ENCODE measurements at places on chromosomes 1 and 21.
A peak's percentile ranks its signal among the peaks of the same experiment; 100 is the strongest.

DNA sequence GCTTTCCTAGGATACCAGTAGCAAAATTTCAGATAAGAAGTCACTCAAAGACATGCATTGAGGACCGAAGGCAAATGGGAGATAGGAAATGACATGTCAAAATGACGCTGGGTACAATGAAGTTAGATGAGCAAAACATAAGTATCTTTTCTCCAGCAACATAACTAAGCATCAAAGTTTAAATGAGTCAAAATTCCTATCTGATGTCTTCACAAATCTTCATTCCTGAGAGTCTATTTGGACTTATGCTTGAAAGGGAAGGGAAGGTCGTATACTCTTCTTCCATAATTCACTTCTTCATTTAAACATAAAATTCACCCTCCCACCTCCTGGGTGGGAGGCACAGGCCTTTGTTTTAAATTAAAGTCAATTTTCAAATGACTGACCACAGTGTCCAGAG lies 4.1 kb upstream of the TMEM81 start:
- DNase-seq = no peak

DNA sequence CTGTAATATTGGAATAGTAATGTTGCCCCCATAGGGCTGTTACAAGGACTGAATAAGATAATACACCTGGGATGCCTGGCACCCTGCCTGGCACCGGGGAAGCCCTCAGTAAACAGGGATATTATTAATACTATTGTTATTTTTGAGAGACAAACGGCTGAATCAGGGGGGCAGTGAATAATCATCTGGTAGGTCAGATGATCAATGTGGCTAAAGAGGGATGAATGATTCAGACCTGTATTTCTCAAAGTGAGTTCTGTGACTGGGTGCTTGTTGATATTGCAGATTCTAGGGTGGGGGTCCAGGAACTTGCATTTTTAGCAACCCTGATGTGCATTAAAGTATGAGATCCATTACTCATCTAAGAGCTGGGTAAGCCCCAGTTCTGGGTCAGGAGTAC lies 46.2 kb upstream of the BCL10 start:
- no peak for DNase-seq

DNA sequence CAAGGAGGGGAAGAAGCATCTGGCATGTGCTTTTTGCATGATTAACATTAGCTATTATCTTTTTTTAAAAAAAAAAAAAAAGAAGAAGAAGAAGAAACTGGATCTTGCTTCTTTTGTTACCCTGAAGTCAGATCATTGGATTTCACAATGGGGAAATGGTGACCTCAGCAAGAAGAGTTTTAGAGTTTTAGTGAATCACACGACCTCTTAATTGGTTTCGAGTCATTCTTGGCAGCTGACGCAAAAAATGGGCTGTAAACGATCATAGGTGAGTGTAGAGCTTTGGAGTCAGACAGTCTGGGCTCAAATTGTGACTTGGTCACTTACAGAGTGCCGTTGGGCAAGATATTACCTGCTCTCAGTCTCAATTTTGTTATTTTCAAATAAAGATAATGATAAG lies 33.3 kb upstream of the PGBD5 start:
- DNase-seq = no peak

DNA sequence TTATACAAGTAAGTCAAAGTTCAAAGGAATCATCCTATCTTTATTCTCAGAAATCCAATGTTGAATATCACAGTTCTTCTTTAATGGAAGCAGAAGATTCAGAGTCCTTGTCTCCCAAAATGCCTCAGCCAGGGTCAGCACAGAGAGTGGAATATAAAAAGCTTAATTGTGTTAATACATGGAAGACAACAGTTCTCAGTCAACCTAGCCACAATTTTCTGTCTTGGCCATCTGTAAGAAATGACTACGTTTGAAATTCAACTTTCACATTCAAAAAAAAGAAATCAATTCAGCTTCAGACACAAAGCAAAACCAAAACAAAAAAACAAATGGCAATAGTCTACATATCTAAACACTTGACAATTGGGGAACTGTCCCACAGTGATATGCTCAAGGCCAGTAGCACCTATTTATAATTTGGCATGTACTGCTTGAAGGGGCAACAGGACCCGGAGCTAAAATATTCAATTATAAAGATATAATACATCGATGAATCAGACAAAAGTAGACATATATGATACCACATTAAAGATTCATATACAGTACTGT lies 27.3 kb upstream of the GLIS1 start:
- DNase-seq = no peak

DNA sequence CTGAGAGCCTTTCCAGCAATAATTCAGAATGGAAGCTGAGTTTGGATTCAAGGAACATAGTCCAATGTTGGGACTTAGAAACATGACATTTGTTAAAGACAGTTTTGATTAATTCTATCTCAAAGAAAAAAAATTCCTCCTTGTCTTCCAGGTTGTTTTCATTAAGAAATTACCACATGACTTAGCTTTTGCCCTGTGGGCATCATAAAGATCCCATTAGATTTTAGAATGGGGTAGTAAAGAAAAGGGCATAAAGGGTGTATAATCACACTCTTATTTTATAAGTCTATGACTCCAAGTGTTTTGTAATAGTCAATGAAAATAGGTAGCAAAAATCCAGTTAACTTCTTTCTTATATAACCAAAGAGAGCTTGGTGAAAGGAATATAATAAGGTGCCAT lies 14.3 kb upstream of the PRKAA2 start:
- DNase-seq = no peak

DNA sequence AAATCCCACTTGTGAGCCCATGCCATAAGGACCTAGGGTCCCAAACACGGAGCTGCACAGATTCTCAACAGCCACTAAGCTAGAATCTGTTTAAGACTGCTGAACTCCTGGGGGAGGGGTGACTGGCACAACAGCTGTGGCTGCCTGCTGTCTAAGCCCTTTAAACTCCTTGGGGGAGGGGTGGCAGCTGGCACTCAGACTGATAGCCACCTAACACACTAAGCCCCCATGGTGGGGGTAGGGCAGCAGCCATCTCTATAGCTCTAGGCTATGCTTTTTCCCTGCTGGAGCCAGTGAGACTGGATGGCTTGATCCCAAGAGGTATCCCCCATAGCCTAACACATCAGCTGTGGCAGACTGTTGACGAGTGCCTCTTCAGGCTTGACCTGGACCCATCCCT lies 73.3 kb upstream of the FMO3 start:
- DNase-seq = no peak

DNA sequence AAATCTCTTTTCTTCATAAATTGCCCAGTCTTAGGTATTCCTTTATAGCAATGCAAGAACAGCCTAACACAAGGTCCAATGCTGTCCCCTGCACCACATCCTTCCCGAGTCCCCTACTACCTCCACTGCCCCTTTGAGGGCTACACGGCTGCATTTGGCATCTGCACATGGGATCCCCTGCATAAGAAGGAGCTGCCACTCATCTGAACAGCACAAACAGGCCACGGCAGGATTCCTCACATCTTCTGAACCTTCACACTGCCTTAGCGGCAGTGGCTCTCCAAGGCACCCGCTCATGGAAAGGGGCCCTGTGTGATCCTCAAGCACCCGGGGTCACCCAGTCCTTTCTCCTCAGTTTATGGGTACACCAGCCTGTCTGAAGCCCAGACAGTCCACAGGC lies 29.2 kb upstream of the BACE2 start:
- DNase-seq = no peak

DNA sequence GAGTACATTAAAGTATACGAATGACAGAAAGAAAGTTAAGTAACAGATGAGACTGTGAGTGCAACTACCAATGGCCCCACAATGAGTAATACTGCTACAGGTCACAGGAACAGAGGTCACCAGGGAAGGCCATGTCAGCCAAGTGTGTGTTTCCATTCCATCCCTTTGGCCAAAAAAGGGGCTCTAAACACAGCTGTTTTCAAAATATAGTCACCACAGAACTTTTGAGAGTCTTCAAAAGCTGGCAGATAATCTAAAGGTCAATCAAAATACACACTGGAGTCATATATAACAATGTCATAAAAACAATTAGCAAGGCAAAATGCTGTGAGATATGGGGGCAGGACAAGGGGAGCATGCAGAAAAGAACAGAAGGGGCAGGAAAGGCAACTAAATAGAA lies 10.2 kb downstream of the USP24 start:
- DNase-seq = no peak

GRCh38 chr21:26794597-26795411 lies 50.4 kb downstream of the ADAMTS1 start:
- no peak for DNase-seq

GRCh38 chr1:192516776-192517297 lies 58.7 kb upstream of the RGS1 start:
- no peak for DNase-seq

DNA sequence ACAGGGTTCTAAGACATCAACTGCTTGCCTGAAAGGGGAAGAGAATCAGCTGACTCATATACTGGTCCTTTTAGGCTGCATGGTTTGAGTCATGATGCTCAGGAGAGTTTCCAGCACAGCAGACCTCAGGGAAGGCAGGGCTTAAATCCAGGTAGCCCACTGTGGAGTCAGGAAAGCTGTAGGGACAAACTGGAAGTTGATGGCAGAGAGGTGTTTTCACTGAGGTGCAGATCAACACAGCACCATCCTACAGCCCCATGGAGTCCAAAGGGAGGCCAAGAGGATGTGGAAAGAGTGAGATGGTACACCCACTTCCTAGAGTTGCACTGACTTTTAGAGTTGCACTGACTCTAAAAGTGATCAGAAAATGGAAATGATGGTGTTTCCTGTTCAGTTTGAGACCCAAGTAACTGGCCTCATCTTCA lies 252.4 kb upstream of the DUSP10 start:
- DNase-seq = no peak

GRCh38 chr1:40951943-40952743 lies 27.4 kb upstream of the CTPS1 start:
- DNase-seq = peak; percentile 31

- no peak for DNase-seq
These were observed 11.1 kb upstream of the ARHGEF2 start for GRCh38 chr1:155989242-155990004.

- DNase-seq = no peak
These were observed 8.5 kb downstream of the SERTAD4 start for GRCh38 chr1:210241121-210241520.

DNA sequence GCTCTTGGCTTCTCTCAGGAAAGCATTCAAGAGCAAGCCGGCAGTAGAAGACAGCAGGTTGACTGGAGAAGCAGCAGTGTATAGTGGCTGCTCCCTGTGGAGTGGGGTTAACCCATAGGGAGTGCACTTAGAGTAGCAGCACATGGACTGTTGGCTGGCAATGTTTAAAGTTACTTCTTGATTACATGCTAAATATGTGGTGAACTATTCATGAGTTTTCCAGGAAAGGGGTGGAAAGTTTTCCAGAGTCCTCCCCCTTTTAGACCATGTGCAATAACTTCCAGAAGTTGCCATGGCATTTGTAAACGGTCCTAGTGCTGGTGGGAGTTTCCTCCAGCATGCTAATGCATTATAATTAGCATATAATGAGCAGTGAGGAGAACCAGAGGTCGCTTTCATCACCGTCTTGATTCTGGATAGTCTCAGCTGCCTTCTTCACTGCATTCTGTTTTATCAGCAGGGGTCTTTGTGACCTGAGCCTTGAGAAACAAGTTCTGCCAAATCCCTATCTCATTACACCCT lies 131.8 kb downstream of the CCDC185 start:
- no peak for DNase-seq

GRCh38 chr21:36628106-36628505 lies 70.8 kb upstream of the SIM2 start:
- DNase-seq = no peak

- DNase-seq = no peak
These were observed 3.6 kb upstream of the NPPA start for GRCh38 chr1:11851180-11851579.

DNA sequence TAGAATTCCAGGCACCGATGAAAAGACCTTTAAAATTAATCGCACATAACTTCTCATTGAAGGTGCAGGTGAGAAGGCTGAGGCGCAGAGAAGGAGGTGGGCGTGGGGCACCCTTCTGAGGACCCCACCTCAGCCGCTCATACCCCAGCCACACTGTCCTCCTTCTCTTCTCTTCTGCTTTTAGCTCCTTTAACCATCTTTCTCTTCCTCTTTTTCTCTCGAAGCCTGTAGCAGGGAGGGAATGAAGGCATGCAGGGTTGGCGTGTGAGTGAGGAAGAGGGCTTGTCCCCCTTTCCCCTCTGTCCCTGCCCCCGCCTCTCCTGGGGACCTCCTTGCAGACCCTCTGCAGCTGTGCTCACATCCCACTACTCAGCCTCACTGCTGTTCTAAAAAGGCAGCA lies 57.8 kb upstream of the CACNA1E start:
- no peak for DNase-seq

- no peak for DNase-seq
These were observed 641.7 kb downstream of the AJAP1 start for GRCh38 chr1:5296095-5296494.
